Esophagus squamous epithelium (tissue), 5 donors: ENCODE measurements at places on chromosomes 2 and 18.

GRCh38 chr2:167851876-167852275 is 395.5 kb downstream of the STK39 start:
- DNase-seq, result no peak

DNA sequence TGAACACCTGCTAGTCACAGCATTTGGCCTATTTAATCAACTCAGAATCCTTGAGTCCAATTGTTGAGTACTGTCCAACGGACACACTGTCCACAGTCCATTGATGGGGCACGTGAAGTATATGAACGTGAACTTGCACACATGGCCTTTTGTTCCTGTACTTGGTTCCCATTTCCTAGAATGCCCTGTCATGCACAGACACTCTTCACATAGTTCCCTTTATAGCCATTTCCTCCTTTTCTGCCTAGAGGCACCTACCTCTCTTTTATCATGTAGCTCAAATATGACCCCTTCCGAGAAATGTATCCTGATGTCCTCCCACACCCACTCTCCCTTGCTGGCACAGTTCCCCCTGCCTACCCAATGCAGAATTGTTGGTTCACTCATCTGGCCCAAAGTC is 8.7 kb upstream of the CRYGA start:
- DNase-seq, result no peak

DNA sequence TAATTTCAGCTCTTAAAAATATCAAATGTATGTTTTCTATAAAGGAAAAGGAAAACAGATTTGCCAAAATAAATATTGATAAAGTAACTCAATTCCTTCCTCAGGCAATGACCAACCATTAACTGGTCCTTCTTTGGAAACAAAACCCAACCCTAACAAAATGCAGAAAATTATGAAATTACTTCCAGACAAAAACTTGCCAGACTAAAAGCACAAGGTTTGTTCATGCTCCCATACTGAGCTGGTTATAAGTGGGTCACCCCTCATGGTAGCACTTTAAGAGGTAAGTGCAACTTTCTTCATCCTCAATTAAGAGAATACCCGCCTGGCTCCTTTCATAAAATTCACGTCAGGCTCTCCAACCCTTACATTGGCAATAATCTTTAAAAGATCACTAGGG is 31.1 kb upstream of the TTC32 start:
- DNase-seq, result no peak

GRCh38 chr18:50647792-50648191 is 87.9 kb downstream of the MAPK4 start:
- no peak for DNase-seq

DNA sequence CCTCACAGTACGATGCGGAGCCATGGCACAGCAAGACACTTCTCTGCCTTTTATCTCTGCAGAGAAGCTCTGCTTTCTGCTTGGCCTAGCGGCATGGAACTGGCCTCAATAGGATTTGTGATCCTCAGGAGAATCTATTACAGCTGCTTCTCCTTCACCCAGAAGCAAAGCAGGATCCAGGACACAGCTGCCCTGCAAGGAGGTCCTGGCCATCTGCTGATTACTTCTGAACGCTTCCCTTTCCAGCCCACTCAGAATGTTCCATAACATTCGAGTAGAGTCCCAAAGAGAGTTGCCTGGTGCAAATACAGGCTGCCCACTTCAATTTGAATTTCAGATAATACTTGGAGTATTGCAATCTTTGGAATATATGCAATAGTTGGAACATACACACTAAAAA is 29.2 kb upstream of the KCNS3 start:
- no peak for DNase-seq

- no peak for DNase-seq
Measured at GRCh38 chr18:58896268-58896667, 31.6 kb downstream of the ZNF532 start.

DNA sequence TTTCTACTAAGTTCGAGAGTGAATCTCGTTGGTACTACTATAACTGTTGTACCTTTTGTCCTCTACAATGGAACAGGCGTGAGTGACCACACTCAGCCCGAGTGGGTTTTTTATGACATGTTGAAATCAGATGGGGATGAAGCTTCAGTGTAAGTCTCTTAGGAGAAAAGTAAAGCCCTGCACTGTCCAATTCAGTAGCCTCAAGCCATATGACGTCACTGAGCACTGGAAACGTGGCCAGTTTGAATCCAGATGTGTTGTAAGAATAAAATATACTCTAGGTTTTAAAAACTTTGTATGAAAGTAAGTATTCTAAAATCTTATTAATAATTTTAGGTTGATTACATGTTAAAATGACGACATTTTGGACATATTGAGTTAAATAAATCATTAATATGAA is 101.7 kb upstream of the SP3 start:
- no peak for DNase-seq

DNA sequence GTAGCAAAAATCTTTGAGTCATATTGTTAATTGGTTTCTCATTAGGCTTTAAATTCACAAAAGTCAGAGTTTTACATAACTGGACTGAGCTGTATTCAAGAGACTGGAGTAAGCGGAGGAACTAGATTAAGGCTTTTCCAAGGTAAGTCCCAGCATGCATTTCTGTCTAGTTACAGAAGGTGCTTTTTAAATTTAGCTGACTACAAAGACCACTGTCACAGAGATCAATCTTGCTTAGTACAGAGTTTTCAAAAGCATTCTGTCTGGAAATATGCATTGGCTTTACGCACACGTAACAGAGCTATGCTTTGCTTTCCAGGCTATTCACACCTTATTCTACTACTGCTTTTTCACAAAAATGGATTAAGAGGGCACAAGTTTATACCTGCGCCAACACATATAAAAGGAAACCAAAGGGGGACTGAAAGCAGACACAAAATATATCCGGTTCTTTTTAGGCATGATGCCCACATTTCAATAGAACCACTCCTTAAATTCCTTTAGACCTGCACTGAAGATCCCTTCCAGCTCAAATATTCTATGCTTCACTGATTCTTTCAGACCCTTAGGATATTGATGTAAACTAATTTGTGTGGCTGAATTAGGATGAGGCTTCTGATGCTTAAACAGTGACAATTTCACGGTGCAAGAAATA is 560.7 kb upstream of the CRIM1 start:
- DNase-seq, result no peak

DNA sequence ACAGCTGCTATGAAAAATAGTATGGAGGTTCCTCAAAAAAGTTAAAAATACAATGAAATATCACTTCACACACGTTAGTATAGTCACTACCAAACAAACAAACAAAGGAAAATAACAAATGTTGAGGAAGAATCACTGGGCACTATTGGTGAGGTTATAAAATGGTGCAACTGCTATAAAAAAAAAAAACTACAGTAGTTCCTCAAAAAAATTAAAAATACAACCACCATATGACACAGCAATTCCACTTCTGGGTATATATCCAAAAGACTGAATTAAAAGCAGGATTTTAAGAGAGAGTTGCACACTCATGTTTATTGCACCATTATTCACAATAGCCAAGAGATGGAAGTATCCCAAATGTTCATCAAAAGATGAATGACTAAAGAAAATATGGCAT is 80.9 kb upstream of the POU3F3 start:
- no peak for DNase-seq

DNA sequence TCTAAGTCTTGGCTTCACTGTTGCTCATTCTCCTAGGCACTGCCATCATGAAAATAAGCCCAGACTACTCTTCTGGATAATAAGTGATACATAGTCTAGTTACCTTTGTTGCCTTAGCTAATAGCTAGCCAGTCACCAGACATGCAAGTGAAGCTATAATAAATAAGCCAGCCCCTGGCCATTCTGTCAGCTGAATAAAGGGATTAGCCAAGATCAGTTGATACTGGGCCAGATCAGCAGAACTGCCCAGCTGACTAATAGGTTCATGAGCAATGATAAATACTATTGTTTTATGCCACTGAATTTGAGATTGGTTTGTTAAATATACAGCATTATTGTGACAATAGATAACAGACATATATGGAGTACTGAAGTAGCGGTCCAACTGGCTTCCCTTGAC is 8.0 kb upstream of the C2orf69 start:
- DNase-seq, result no peak

GRCh38 chr2:225379856-225380255 is 19.7 kb upstream of the NYAP2 start:
- DNase-seq, result no peak

DNA sequence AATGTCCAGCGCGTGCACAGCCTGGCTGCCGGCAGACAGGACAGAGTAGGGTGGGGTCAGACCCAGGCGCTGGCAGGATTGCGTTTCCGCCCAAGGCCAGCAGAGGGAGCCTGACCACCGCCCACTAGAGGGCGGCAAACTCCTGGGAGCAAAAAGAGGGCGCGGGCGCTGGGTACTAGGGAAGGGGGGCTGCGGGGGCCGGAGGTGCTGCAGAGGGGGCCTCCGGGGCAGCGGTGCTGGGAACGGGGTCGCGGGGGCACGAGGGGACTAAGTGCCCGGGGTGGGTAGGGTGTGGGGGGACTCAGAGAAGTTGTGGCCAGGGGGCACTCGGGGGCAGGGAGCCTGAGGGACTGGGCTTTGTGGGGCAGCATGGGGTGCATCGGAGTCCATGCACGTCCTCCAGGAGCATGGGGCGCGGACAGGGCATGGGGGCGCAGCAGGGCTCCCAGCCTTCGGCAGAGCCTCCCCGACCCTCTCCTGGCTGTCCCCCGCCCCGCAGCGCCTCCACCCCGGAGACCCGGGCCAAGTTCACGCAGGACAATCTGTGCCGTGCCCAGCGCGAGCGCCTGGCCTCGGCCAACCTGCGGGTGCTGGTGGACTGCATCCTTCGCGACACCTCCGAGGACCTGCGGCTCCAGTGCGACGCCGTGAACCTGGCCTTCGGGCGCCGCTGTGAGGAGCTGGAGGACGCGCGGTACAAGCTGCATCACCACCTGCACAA is 3.2 kb downstream of the TEKT4 start:
- no peak for DNase-seq

GRCh38 chr2:19504400-19505198 is 146.2 kb upstream of the OSR1 start:
- no peak for DNase-seq

GRCh38 chr2:9937968-9938367 is 13.5 kb upstream of the GRHL1 start:
- no peak for DNase-seq

DNA sequence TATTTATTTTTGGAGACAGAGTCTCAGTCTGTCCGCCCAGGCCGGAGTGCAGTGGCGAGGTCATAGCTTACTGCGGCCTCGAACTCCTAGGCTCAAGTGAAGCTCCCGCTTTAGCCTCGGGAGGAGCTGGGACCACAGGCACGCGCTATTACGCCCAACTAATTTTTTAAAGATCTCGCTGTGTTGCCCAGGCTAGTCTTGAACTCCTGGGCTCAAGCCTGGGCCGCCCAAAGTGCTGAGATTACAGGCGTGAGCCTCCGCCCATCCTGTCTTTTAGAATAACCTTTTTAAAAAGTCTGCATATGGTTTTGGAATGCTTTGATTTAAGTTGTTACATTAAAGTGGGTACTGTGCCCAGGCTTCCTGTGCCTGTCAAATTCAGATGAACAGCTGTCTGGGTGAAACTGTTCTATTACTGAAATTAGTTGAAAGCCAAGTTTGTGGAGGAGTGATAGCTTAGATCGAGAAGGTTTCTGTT is 944 bp downstream of the RAB3GAP1 start:
- no peak for DNase-seq

- no peak for DNase-seq
Measured at GRCh38 chr2:174878537-174879147, 114.4 kb upstream of the CHRNA1 start.

DNA sequence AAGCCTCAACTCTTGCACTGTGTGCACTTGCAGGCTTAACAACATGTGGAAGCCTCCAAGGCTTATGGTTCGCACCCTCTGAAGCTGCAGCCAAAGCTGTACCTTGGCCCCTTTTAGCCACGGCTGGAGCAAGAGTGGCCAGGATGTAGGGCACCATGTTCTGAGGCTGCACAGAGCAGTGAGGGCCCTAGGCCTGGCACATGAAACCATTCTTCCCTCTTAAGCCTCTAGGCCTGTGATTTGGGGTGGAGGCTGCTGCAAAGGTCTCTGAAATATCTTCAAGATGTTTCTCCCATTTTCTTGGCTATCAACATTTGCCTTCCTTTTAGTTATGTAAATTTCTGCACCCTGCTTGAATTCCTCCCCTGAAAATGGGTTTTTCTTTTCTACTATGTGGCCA is 161.9 kb upstream of the SPATS2L start:
- no peak for DNase-seq

DNA sequence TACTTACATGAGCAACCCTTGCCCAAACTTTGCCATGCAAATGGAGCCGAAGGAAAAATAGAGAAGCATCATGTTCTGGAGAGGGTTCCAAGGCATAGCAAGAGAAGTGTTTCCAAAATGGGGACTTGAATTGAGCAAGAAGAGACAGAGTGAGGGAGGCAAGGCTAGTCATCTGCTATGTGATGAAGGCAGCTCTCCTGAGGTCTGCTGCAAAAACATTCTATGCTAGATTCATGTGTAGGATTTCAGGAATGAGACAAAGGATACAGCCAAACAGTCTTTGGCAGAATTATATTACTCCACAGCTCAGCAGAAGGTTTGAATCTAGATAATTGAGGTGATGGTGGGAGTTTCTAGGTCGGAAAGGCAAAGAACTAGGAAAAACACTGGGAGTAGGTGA is 24.1 kb upstream of the MRPL19 start:
- no peak for DNase-seq

DNA sequence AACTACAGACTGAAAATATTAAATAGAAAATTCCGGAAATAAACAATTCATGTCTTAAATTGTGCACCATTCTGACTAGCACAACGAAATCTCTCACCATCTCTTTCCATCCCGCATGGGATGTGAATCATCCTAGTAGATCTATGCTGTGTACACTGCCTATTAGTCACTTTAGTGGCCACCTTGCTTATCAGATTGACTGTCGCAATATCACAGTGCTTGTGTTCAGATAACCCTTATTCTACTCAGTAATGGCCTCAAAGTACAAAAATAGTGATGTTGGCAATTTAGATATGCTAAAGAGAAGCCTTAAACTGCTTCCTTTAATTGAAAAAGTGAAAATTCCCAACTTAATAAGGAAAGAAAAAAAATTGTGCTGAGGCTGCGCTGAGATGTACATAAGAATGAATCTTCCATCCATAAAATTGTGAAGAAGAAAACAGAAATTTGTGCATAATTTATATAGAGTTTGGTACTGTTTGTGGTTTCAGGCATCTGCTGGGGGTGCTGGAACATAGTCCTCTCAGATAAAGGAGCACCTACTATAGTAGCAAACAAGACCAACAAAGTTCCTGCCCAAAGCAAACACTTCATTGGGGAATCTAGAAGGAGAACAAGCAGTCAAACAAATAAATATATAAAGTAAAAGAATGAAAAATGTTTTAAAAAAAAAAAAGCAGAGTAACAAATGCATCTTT is 12.0 kb downstream of the PSMD1 start:
- DNase-seq, result no peak
